Muscle of leg (tissue), 16 donors: ENCODE measurements at places on chromosomes 13 and 19.

GRCh38 chr19:5536337-5536894 is 31.3 kb downstream of the TINCR start:
- peak; percentile 81 for DNase-seq

DNA sequence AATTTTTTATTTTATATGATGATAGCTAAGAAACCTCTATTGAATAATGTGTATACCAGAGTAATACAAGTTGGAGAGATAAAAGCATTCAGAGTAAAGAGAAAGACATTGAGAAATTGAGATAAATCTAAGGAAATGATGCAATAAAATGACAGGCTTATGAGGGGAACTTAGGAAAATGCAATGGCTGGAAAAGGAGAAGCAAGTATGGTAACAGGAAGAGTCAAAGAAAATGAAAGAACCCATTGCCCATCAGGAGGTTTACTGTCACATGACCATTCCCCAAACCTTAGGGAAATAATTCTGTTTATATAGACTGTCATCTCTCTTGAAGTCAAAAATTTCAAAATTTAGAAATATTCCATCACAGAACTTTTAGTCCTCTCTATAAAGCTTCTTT is 808.0 kb upstream of the PRR20A start:
- DNase-seq = no peak

- no peak for DNase-seq
Observed at GRCh38 chr13:42855410-42855809, 74.0 kb downstream of the FAM216B start.

- DNase-seq = peak; percentile 85
Observed at GRCh38 chr13:33676045-33676989, 141.6 kb upstream of the RFC3 start.

GRCh38 chr13:102176846-102177245 is 225.0 kb downstream of the FGF14 start:
- no peak for DNase-seq

DNA sequence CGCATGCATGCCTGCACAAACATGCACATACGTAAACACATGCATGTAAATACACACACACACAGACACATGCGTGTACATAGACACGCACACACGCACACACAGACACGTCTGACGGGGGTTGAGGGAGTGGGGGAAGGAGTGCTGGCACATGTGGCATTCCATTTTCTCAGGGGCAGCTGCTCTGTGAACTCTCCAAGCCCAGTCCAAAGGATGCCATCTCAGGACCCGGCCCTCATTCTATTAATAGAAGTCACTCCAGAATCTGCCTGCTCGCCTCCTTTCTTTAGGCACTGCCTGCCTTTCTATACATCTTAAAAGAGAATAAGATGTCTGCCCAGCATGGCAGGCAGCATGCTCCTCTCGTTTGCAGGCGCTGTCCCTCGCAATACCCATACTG is 5.3 kb downstream of the ARHGEF7 start:
- peak; percentile 64 for DNase-seq

DNA sequence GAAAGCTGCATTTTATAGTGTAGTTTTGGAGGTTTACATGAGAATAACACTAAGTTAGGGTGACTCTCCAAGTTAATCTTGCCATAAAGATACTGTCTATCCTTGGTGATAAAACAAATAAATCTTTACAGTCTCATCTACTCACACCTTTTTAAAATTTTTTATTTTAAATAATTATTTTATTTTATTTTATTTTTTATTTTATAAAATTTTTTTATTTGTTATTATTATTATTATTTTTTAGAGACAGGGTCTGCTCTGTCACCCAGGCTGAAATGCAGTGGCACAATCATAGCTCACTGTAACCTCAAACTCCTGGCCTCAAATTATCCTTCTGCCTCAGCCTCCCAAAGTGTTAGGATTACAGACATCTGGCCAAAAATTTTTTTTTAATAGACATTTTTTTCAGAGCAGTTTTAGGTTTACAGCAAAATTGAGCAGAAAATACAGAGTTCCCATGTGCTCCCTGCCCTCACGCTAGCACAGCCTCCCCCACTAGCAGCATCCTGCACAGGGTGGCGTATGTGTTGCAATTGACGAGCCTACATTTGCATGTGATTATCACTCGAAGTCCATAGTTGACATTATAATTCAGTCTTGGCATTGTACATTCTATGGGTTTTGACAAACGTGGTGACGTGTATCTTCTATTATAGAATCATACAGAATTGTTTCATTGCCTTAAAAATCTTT is 41.0 kb downstream of the RASL11A start:
- DNase-seq = no peak

GRCh38 chr13:73754727-73755292 is 379.4 kb downstream of the KLF12 start:
- DNase-seq = peak; percentile 91

- no peak for DNase-seq
Observed at GRCh38 chr19:29793116-29793727, 18.6 kb upstream of the CCNE1 start.

DNA sequence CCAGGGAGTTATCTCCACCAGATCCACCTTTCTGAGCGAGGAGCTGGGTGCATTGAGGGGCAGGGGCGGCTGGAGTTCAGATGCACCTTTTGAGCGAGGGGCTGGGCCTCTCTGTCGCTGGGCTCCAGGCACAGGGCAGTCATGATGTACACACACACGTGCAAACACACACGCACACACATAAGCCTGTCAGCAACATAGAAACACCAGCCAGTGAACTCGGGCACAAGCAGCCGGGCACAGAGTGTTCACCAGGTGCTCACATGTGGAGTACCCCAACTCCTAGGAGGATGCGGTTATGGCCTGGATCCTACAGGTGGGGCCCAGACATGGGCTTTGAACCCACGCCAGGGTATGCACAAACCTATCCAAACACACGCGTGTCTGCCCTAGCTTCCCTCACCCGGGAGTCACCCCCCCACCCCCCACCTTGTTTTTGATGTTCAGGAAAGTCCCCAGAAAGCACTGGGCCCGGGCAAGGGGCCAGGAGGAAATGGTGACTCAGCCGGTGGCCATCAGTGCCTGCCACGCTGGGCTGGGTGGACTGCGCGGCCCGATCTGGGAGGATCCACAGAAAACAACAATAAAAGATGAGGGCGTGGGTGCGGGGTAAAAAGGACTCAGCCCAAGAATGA is 13.3 kb downstream of the ARRDC2 start:
- DNase-seq = peak; percentile 77

- no peak for DNase-seq
Observed at GRCh38 chr13:71515744-71516038, 351.3 kb downstream of the DACH1 start.

DNA sequence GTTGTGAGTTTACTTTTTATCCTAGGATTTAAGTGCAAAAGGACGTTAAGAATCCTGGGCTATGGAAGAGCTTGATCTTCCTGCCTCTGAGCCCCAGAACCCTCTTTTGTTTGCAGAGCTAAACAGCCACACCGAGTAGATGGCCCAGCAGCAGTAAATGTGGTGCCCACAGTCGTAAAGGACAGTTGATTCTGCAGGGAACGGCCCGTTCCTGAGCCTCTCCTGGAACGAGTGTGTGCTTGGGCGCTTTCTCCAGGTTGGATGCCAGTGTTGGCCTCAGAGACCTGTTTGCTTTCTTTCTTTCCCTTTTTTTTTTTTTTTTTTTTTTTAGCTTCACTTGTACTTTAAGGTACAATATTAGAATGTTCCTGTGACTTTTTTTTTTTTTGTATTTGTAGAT is 41.7 kb downstream of the SPATA13 start:
- no peak for DNase-seq

GRCh38 chr13:71879129-71879535 is 12.1 kb upstream of the DACH1 start:
- DNase-seq = peak; percentile 56

DNA sequence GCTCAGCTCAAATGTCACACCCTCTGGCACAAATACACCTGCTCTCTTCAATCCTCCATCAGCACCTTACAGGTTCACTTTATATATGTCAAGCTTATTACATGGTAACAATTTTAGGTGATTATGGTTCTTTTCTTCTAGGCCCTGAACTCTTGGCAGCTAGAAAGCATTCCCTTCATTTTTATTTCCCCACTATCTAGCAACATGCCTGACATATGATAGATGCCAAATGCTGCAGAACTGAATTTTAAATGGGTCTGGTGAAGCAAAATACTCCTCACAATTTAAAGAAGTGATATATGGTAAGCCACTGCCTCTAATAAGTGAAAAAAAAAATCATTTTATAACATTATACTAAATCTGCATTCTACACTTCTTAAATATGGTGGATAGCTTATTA is 95.2 kb downstream of the USP12 start:
- no peak for DNase-seq

GRCh38 chr13:59691501-59692066 is 472.1 kb downstream of the DIAPH3 start:
- no peak for DNase-seq

GRCh38 chr13:24713022-24713421 is 32.8 kb downstream of the ATP12A start:
- DNase-seq = peak; percentile 32

DNA sequence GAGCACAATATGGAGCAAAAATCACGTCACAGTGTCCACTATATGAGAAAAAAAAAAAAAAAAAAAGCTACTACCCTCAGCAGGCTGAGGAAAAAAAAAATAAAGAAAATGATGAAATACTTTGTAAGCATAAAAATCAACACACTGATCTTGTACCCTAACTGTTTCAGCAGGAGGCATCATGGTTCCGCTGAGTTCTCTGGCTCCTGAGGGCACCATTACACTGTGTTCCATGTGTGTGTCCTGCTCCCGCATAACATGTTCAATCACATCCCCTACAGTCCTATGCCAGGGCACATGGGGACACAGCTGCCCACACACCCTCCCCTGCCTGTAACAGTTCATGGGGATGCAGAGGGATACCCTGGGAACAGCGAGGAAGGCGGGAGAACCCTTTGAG is 33.5 kb downstream of the DOCK9 start:
- no peak for DNase-seq

DNA sequence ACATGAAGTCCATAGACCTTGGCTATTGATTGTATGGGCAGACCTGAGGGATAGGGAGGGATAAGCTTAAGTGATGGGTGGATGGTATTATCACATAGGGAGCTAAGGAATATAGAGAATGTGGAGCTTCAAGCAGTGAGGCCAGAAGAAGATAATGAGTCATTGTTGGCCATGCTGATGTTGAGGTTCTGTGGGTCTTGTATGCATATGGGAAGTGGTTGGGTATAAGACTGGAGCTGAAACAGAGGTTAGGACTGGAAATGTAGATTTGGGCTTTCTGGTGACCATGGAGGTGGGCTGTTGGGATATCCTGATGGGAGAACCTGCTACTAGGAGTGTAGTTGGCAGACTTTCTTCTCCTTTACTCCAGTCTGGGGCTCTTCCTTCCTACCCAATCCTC is 73.7 kb upstream of the TSC22D1 start:
- no peak for DNase-seq

DNA sequence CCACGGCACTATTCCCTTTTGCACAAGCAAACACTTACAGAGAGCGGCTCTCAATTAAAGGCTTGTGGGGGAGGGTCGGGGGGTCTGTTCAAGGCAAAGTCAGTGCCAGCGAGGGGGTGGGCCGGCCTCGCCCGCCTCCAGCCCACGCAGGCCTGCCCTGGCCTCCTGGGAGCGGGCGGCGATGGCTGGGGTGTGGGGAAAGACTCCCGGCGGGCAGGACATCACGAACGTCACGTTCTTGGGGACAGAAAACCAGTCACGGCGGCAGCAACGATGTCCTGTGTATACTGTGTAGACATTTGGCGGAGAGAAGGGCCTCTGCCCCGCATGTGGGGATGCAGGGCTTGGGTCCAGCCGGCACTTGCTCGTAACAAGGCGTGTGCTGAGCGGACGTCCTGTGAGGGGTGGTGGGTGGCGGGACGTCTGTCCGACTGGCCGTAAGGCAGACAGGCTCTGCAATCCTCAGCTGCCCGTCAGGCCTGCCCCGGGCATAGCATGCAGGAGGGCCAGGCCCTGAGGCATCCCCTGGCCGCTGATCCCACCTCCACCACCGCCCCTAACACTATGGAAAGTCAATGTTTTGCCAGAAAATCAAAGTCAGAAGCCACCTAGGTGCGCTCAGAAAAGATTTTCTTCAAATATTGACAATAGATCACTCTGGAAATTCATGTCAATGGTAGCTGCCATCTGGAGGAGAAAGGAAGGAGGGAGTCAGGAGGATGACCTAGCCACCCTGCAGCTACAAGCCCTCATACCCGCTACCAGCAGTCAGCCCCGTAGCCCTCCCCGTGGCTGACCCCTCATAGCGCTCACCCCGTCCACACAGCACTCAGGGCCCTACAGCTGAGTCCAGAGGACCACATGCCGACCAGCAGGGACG is 5.8 kb upstream of the EPHX3 start:
- DNase-seq = no peak

DNA sequence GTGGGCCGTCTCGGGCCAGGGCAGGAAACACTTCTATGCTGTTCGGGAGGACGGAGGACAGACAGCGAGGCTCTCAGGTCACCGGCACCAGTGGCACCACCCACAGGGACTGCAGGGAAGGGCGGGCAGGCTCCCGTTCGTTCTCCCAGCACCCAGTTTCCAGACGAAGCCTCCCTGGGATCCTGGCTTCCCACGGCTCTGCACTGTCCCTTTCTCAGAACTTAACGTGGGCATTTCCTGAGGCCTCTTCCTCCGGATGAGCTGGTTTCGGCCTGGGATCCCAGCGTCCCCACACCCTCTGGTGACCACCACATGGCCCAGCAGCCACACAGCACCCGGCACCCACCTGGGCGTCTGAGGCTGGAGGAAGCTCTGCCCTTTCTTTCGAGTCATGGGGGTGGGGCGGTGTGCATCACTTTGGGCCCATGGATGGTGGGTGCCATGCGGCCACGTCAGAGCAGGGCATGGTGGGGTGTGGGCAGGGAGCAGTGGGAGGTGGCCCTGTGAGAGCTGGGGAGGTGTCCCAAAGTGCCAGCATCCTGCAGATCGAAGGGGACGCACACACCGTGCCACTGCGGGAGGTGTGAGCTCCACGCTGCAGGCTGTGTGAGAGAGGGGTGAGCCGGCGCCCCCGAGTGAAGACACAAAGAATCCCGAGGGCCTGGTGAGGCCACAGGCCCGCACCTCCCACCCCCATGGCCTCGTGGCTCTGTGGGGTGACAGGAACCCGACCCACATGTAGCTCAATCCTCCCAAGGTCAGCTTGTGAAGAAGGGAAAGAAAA is 38.7 kb upstream of the GRTP1 start:
- DNase-seq = peak; percentile 2

GRCh38 chr13:23651887-23652286 is 81.7 kb downstream of the TNFRSF19 start:
- DNase-seq = no peak

DNA sequence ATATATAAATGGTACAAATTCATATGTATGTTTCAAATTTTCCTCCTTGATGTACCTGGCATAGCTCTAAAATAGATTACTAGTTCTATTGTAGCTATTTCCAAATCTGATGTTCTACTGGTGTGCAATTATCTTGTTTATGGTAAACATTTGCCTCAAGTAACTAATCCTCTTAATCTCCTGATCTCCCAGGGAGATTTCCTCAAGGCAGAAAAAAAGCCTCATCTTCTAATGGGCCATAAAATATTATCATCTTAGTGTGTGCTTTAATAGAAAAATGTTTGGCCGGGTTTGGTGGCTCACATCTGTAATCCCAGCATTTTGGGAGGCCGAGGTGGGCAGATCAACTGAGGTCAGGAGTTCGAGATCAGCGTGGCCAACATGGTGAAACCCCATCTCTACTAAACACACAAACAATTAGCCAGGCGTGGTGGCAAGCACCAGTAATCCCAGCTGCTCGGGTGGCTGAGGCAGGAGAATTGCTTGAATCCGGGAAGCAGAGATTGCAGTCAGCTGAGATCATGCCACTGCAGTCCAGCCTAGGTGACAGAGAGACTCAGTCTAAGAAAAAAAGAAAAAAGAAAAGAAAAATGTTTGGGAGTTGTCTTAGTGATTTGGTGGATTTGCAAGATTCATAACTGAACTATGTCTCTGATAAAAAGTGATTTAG is 498.9 kb upstream of the SLITRK5 start:
- no peak for DNase-seq

GRCh38 chr19:45349430-45349941 is 8.9 kb downstream of the KLC3 start:
- no peak for DNase-seq
